ENCODE measurements at places on chromosomes 16 and 17.

- DNase-seq: no peak
These were observed 38.5 kb downstream of the TBC1D16 start for GRCh38 chr17:79997011-79997660.

DNA sequence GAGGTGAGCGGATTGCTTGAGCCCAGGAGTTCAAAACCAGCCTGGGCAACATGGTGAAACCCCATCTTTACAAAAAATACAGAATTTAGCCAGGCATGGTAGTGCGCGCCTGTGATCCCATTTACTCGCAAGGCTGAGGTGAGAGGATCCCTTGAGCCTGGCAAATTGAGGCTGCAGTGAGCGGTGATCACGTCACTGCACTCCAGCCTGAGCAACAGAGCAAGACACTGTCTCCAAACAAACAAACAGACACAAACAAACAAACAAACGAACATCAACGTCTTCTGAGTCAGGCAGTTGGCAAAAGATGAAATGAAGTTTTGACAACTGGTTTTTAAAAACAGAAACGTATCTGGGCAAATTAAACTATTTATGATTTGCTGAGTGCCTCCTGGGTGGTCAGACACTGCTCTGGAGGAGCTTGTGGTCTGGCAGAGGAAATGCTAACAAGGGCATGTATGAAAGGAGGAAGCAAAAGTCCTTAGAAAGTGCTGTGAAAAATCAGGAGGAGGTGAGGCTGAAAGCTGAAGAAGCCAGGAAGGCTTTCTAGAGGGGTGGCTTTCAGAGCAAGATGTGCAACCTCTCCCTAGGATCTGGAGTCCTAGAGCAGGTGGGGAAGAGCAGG, 10.2 kb upstream of the KRT20 start:
- no peak for DNase-seq

- DNase-seq: no peak
These were observed 52.9 kb downstream of the ABAT start for GRCh38 chr16:8727131-8727806.

DNA sequence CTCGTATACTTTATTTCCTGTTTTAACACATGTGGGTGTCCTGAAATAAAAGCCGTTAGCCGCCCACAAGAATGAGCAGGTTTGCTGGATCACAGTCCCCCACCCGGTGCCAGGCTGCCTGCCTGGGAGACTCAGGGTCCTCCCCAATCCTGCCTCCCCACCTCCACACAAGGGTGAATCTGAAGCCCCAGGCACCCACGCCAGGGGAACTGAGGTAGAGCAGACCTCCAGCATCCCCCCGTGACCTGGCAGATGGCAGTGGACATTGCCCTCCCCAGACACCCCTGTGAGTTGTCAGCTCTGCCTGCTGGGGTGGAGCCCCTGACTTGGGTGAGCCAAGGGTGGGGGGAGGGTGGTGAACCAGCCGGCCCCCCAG, 114.8 kb downstream of the METRNL start:
- no peak for DNase-seq

- DNase-seq: no peak
These were observed 36.0 kb downstream of the PGS1 start for GRCh38 chr17:78414178-78415162.

- no peak for DNase-seq
These were observed 40.7 kb downstream of the RGS9 start for GRCh38 chr17:65177901-65178300.

- DNase-seq: no peak
These were observed 238.7 kb downstream of the ABCC12 start for GRCh38 chr16:47917118-47917517.

DNA sequence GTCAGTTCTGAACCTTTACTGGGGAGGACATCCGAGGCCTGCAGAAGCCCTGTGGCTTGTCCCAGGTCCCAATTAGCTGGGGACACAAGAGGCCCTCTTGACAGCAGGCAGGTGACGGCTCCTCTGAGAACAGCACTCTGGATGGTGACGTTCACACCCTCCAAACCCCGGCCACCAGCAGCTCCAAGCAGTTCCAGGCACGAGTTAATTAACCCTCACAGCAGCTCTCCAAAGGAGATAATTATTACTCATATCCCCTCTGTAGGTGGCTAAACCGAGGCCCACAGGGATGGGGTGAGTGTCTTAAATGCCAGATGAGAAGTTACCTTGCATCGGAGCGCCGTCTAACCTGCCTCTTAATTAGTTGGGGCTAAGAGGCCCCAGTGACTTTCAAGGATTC, 168.9 kb upstream of the CIBAR2 start:
- DNase-seq: no peak

DNA sequence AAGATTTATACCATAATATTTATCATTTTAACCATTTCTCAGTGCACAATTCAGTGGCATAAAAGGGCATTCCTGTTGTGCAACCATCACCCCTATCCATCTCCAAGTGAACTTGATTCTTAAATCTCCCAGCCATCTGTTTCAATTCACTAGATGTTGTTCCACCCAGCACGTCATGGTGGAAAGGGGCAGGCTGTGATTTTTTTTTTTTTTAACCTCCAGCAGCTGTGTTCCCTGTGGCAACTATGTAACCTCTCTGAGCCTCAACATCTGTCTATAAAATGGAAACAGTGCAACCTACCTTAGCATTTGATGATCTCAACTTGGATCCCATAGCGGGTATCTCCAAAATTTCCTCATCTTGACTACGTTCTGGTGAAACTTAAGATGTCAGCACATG, 604.5 kb downstream of the WWOX start:
- no peak for DNase-seq

- DNase-seq: no peak
These were observed 2.2 kb downstream of the TOX3 start for GRCh38 chr16:52544703-52545102.

- peak; percentile 68 for DNase-seq
These were observed at the start of gene SPNS2 for GRCh38 chr17:4498461-4499397. TSS of gene SPNS2 (plus strand) at chr17:4498881. CDS start at chr17:4499048, 167 bp downstream.

GRCh38 chr17:39145143-39145542, 6.3 kb downstream of the PLXDC1 start:
- DNase-seq: no peak

GRCh38 chr16:68292425-68292824, 18.3 kb downstream of the SLC7A6OS start:
- DNase-seq: no peak

- no peak for DNase-seq
These were observed 16.1 kb downstream of the NUDT16L1 start for GRCh38 chr16:4709481-4709880.

DNA sequence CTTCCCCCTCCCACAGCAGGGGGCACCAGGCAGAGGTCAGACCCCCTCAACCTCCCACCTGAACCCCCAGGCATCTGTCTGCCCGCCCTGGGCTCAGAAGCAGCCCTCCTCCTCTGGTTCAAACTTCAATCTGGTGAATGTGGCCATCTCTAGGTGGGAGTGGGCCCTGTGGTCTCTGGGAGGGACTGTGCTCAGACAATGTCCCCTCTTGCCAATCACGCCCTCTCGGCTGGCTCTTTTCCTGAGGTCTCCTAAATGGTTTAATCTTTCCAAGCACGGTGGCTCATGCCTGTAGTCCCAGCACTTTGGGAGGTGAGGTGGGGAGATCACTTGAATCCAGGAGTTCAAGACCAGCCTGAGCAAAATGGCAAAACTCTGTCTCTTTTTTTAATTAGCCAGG, 15.2 kb downstream of the LITAF start:
- no peak for DNase-seq

DNA sequence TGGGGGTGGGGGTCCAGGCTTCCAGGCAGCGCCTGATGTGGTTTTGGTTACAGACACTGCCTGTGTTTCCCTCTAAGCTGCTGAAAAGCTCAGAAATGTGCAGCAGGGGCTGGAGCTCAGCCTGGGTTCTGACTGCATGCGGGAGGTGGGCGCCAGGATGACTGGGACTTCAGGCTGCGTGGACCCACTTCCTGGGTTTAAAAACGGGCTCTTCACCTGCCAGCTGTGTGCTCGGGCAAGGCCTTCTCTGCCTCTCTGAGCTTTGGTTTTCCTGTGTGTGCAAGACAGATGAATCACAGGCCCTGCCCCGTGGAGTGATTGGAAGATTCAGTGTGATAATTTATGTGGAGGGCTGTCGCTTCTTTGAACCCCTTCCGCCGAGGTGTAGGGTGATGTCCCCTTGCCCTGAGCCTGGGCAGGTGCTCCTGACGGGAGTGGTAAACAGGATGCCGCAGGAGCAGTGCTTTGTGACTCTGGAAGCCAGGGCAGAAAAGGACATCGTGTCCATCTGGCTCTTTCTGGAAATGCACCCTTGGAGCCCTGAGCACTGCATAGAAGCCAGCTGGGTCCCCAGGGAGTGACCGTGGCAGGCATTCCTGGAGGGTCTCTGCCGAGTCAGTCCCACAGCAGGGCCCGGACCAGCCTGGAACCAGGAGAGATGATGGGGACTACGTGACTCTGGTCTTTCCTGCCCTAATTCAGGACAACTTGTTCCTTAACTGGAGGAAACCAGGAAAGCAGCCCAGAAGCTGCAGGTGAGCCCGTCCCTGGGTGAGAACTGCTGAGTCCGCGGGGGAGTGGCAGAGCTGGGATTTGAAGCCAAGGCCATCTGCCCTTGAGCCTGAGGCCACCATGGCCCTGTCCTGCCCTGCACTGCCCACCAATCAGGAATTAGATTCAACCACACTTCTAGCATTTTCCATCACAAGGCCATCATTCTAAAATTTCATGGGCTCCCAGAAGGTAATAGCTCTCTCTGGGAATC, 28.5 kb upstream of the SLC7A5 start:
- DNase-seq: no peak

GRCh38 chr17:14670861-14671260, 370.0 kb downstream of the HS3ST3B1 start:
- no peak for DNase-seq

DNA sequence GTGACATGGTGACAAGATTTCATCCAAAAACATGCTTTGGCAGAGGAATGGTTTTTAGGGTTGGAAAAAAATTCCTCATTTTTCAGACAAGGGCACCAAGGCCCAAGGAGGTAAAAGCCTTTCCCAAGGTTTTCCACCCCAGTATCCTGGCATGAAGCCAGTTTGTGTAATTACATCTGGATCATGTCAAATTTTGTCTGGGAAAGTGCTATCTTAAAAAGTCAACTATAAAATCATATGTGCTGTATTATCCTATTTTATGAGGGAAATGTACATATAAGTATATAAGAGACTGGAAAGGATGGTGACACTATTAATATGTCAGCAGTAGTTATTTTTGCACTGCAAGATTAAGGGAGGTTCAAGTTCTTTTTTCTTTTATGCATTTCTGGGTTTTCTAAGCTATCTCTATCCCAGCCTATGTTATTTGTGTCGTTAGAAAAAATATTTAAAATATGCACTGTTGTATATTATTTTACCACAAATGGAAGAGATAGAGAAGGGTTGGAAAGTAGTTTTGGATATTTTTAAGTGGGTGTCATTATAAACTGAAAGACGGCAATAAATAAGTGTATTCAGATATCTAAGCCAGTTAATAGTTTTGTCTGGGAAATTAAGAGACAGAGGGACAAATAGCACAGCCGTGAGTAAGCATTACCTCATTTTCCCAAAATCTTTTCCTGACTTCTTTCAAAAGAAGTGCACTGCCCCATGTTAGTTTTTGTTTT, 13.5 kb upstream of the FBXO47 start:
- DNase-seq: no peak

- DNase-seq: no peak
These were observed 11.7 kb upstream of the PRPSAP1 start for GRCh38 chr17:76365256-76365903.

All from GM18507 (cell line).